Activated naive CD4-positive, alpha-beta T cell treated with anti-CD3 and anti-CD28 coated beads for 36 hours (primary cell): ENCODE measurements at places on chromosomes 1 and 21. TPM values are rescaled to one million over a fixed set of nuclear protein-coding genes. Genes with fewer than 3 reads are reported as not detected.

The RPE65 gene
- not detected for total RNA-seq

The SPRR2G gene
- not detected for total RNA-seq

The ATP1B1 gene
- 6.2 TPM for total RNA-seq

The SNX7 gene
- 0.12 TPM for total RNA-seq

The VSIG8 gene
- not detected for total RNA-seq

DNA sequence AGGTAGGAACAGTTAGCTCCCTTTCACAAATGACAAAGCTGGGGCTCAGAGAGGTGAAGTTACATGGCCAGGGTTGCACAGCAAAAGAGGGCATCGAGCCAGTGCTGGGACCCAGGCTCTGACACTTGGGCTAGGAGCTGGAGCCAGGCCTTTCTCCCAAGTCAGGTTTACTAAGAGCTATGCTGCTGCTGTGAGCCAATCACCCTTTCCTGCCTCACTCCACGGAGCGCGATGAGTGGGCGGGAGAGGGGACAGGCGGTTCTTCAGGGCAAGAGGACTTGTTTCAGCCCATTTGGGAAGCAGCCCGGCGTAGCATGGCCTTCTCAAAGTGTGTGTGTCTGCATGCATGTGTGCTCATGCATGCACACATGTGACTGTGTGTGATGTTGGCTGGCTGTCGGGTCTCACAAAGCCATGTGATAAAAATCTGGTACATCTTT lies 10.6 kb downstream of the ID3 start:
- no peak for DNase-seq

GRCh38 chr1:101235696-101236515 lies 913 bp upstream of the S1PR1 start:
- peak; percentile 90 for DNase-seq

DNA sequence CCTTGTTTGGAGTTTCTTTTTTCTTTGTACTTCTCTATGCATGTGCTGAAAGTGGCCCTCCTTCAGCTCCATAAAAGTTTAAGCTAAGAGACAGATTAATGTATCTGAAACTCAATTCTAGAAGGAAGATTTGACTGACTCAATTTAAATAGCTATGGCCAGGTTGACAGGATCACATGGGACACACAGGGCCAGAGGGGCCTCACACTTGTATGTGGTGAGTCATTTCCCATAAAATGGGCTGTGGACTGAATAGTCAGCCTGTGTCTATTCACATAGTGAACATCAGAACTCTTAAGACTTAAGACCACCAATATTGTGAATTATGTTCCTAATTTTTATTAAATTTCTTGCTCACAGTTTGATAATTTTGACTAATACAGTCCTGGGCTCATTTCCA lies 45.7 kb upstream of the DEPDC1 start:
- DNase-seq = no peak

DNA sequence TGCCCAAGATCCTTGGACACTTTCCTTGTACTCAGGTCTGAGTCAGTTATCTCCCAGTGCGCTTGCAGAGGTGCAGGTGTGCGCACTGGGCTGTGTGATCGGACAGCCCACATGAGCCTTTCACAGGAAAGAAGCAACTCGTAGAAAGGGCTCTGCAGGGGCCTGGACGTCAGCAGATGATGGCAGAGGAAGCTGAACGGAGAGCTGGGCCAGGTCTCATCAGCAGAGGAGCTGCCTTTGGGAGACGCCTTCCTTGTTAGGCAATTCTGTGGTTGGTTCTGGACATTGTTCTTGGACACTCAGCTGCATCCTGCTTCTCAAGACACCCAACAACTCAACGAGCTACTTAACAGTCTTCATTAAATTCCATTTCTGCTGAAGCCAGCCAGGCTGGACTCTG lies 7.5 kb upstream of the PROK1 start:
- DNase-seq = no peak
